Camera-type eye (tissue), 1 donor: ENCODE measurements at places on chromosomes 5 and 9. TPM values are rescaled to one million over a fixed set of nuclear protein-coding genes. Genes with fewer than 3 reads are reported as not detected.

ADGRV1 gene
- total RNA-seq, result 287 TPM

CTXN3 gene
- total RNA-seq, result 4.0 TPM

OR2K2 gene
- total RNA-seq, result not detected

DOLK gene
- total RNA-seq, result 14.2 TPM

GNG10 gene
- 49.9 TPM for total RNA-seq

GPRIN1 gene
- 24.8 TPM for total RNA-seq

RAI14 gene
- total RNA-seq, result 60.7 TPM

PHYHD1 gene
- total RNA-seq, result 19.4 TPM

SLC46A2 gene
- not detected for total RNA-seq

ENTPD2 gene
- total RNA-seq, result 7.0 TPM

GABRP gene
- total RNA-seq, result 7.6 TPM

TTC16 gene
- not detected for total RNA-seq

TLR4 gene
- 12.6 TPM for total RNA-seq

ANKRD34B gene
- not detected for total RNA-seq

PDE6A gene
- 0.88 TPM for total RNA-seq

CCL28 gene
- total RNA-seq, result 13.4 TPM

NAIP gene
- 32.2 TPM for total RNA-seq

APBA1 gene
- 24.6 TPM for total RNA-seq

TAF11L10 gene
- not detected for total RNA-seq

TLX3 gene
- not detected for total RNA-seq

SPATA31A3 gene
- total RNA-seq, result not detected

PDE8B gene
- total RNA-seq, result 5.7 TPM

FST gene
- 11.4 TPM for total RNA-seq

MRPS30 gene
- 158 TPM for total RNA-seq

DND1 gene
- 0.60 TPM for total RNA-seq

IRX4 gene
- 0.55 TPM for total RNA-seq
